COLO829 (cell line): ENCODE measurements at places on chromosomes 4 and X.

GRCh38 chr4:81039351-81039972 lies 9.0 kb downstream of the BMP3 start:
- no peak for DNase-seq

DNA sequence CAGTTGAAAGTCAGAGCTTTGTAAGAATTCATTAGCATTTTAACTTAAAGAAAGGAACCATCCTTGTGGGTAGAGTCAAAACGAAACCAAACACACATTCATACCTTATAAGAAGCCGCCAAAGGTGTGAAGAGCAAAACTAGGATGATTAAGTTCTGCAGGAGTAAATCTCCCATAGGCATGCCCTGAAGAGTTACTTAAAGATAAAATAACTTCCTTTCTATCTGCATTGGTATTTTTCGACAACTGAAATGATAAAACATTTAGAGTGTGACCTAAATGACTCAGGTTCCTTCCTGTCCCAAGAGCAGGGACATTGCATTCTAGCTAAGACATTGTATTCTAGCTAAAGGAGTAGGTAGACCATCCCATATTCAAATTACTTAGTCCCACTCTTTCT lies 75.3 kb downstream of the BCOR start:
- DNase-seq, result no peak

DNA sequence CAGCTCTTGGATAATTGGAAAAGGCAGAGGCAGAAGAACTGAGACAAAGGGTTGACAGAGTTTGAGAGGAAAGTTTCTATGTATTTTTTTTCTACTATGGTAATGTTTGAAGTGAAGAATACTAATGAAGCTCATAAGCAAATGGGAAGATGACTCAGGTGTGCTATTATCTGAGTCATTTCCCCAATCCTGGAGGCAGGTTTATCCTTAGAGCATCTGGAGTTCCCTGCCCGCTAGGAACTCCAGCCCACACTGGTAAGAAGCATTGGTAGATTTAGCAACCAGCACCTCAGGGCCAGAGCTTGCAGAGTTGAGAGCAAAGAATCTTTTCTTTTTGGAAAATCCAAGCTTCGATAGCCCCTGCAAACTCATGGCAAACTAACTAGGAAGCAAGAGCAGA lies 55.2 kb downstream of the DOCK11 start:
- DNase-seq, result no peak

DNA sequence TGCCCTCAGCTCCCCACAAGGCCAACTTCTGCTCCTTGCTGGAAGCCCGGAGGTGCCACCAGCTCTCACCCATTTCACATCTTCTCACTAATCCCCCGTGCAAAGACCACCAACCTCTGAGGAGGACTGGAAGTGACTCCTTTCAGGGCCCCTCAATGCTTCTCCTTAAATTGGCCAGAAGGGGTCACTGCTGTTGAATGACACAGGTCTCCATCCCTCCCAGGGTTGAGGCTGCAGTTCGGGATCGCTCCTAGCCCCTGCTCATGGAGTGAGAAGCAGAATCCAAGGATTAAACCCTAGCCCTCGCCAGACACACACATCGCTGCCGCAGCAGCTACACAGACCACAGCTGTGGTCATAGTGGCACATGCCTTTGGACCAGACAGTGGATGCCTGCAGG lies 279.5 kb upstream of the TAPT1 start:
- no peak for DNase-seq

GRCh38 chr4:74230902-74231499 lies 73.1 kb downstream of the MTHFD2L start:
- no peak for DNase-seq

DNA sequence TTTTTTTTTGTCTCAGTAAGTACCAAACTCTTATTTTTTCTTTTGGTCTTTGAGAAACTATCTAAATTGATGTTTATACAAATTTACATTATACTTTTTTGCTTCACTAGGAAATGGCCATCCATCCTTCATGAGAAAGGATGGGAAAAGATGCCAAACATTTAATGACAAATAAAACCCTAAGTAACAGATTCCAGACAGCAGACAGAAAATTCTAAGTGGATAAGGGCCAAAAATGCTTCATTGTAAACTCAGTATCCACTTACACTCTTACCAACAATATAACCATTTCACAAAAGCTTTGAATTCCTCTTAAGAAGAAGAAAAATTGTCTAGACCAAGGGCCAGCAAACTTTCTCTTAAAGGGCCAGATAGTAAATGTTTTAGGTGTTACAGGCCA lies 3.5 kb downstream of the GUCY1B1 start:
- DNase-seq, result no peak

DNA sequence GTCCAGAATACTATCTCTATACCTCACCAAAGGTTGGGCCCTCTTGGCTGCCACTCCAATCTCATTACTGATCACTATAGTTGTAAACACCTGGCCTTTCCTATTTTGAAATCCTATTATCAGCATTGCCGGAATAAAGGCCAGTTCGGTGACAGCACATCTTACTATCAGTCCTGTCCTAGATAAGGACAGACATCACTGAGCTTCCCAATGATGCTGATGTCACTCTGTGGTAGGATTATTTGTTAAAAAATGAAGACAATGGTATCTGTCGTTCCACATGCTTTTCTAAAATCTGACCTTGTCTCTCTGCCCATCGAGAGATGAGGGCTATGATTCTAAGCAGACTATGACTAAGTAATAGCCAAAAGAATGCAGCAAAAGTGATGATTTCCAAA lies 260.4 kb downstream of the PDGFC start:
- no peak for DNase-seq

DNA sequence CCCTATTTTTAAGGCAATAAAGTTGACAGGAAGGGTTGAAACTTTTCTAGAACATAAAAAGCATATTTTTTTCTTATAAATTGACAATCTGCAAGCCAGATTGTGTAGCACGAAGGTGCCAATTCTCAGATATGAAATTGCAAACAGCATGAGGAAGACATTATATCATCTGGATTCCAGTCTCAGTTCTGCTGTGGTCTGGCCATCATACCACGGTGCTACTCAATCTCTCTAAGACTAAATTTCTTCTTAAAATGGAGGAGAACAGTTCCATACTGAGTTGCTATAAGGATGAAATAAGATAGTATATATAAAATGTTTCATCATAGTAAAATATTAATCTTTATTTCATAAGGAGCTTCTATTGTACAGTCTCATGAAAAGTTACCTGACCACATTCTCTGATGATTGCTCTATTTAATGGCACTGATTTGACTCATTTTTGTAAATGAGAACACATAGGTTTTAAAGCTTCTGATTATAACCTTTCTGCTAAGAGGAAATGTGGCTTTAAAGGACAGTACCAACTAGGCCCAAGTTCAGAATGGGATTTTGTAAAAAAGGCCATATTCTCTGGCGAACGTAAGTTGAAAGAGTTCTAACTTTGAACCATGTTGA lies 127.9 kb downstream of the SHROOM3 start:
- DNase-seq, result no peak

DNA sequence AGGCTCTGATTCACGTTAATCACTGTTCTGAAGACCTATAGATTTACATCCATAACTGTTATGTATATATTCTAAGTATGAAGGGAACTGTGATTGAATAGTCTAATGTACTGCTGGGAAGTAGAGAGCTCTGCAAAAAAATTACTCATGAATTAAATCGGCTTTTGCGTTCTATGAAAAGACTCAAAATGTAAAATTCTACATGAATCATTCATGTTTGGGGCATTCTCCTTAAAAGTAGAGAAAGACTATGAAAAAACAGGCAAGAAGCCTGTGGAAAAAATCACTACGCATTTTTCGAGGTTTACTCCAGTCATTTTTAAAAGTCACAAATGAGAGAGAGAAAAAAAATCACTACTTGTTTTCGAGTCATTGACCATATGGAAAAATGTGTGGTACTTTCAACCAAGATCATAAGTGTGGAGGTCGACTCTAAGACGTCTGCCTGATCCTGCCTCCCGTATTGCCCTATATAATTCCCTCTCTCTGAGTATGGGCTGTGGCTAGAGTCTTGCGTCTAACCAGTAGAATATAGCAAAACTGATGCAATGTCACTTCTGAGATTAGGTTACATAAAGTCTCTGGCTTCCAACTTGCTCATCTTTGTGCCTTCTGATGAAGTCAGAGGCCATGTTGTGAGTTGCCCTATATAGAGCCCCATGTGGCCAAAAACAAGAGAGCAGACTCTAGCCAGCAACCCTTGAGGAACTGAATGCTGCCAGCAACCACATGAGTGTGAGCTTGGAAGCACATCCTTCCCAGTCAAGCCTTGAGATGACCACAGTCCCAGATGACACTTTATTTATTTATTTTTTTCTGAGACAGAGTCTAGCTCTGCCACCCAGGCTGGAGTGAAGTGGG lies 32.1 kb upstream of the VEGFD start:
- no peak for DNase-seq

DNA sequence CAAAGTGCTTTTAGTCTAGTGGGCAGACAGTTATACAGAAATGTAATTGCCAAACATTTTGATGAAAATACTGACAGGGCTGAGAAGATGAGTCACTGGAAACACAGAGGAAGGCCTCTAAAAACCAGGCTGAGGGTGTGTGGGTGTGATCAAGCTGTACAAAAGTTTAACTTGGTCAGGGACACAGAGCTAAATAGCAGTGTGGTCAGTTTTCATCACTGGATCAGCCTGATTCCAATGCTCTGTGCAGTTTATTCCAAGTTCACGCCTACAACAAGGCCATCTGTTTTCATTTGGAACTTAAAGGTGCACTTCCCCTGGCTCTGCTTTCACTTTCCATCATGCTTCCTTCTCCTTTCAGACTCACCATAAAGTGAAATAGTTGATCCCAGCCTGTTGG lies 10.6 kb downstream of the CENPVL3 start:
- no peak for DNase-seq

DNA sequence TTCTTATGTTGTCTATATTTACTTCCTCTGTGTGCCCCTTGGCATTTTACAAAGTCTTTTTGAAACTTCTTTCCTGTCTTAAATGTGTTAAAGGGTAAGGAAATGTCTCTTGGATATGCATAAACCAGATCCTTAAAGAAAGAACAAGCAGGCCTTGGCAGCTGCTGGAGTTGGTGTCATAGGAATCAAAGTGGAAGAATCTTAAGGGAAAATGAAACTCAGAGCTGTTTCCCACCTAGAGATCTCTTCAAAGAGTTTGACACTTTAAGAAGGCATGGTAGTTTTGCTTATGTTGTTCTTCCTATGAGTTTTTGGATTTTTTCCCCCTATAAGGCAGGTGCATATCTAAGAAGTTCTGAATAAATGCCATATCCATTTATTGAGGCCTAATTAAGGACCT lies 37.0 kb upstream of the CWH43 start:
- no peak for DNase-seq

DNA sequence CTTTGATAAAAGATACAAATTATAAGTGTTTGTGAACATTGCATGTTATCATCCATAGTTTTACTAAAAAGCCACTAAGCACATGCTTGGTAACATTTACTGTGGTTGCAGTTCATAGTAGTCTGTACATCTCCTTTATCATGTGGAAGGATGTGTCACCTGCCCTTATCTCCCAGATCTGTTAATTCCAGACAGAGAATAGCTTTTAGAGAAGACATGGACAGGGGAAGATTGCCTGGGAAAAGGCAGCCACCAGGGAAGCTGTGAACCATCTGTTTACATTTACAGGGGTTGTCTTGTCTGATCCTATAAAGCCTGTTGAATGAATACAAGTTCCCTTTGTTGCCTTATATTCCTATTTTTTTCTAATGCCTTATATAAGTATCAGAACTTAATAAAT lies 396.0 kb downstream of the FAT4 start:
- DNase-seq, result no peak

DNA sequence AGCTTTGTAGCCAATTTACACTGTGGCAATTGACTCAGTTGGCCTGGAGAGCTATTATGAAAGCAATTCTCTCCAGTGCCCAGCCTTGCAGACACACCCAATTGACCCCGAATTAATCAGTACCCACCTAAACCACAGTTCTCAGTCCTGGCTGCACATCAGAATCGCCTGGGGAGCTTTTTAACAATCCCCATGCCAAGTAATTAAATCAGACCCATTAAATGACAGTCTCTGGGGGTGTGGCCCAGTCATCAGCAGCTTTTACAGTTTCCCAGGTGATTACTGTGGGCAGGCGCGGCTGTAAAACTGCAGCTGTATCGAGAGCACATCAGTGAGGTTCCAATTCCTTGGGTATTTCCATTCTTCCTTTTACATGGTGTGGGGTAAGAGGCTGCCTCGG lies 460.9 kb upstream of the FAT1 start:
- no peak for DNase-seq
